CD4-positive, alpha-beta T cell treated with Interleukin-15 for 4 hours (primary cell): ENCODE measurements at places on chromosomes 2 and 18.

DNA sequence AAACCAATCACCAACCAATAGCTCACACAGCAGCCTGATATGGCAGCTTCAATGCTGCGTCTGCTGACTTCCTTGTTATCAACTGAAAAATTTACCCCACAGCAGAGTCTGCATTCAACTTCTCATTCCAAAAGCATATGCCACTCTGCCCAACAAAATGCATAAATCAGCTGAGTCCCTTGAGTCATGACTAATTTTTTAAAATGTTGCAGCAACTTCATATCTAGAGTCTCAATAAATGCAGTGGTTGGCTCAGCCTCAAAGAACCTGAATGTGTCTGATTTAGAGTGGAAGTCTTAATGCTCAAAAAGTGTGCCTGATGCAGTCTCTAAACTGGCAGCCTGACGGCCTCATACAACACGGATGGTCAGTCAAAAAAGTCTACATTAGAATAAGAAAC, 46.5 kb downstream of the FARSB start:
- DNase-seq = no peak

DNA sequence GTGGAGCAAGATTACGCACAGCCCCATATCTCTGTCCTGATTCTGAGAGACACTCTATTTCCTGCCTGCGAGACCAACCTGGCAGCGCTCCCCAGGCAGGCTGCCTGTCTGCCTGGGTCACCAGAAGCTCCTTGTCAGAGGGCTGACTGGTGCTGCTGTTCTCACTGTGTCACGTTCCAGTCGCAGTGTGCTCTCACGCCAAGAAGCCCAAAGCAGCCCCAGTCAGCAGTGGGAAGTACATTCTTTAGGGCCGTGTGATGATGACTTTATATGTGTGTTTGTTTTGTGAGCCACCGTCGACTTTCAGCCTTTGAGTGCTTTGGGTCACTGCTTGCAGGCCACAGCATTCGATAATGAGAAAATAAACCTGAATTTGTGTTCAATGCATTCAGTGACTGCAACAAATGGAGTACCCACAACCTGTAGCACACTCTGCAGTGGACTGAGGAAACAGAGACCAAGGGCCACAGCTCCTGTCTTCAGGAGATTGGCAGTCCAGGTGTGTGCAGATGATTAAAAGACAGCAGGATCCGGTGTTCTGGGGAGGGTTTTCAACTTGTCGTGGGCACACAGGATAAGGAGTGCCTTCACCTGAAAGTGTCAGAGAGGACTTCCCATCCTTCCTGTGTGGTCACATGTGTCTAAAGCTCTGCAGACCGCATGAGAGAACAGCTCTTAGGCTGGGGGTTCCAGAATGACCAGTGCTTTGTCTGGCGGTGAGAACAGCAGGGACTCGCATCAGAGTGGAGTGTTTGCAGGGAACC, 4.8 kb downstream of the TNFRSF11A start:
- DNase-seq = no peak

DNA sequence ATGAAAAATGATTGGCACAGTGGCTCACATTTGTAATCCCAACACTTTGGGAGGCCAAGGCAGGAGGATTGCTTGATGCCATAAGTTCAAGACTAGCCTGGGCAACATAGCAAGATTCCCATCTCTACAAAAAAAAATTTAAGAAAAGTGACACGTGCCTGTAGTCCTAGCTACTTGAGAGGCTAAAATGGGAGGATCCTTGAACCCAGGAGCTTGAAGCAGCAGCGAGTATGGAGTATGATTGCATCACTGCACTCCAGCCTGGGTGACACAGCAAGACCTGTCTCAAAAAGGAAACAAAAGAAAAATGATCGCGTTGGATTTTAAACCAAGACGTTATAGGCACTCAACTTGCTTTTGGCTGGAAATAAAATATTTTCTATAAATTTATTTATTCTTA, 37.8 kb upstream of the CREB1 start:
- DNase-seq = no peak

- DNase-seq = no peak
Observed at GRCh38 chr18:78607221-78607620, 372.4 kb upstream of the SALL3 start.

DNA sequence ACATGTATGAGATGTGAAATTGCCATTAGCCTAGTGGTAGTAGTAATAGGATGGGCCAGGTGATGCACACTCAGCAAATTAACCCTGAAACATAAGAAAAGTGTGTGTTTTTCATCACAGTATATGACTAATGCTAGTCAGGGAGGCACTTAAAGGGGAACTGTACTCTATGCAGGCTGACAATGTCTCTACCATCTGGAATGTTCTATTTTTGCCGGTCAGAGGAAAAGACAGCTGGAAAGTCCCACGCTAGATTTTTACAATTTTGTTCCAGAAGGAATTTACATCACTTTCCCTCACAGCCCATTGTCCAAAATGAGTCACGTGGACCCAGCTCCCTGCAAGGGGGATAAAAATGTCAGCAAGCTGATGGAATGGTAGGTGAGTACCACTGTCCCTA, 746.3 kb upstream of the CHAC2 start:
- no peak for DNase-seq

GRCh38 chr2:239758279-239758877, 266.8 kb downstream of the NDUFA10 start:
- DNase-seq = no peak
